Activated T-cell treated with anti-CD3 and anti-CD28 coated beads, Interleukin-2, amount 50 U/mL, for 24 hours (primary cell): ENCODE measurements at places on chromosomes 11 and 22.

DNA sequence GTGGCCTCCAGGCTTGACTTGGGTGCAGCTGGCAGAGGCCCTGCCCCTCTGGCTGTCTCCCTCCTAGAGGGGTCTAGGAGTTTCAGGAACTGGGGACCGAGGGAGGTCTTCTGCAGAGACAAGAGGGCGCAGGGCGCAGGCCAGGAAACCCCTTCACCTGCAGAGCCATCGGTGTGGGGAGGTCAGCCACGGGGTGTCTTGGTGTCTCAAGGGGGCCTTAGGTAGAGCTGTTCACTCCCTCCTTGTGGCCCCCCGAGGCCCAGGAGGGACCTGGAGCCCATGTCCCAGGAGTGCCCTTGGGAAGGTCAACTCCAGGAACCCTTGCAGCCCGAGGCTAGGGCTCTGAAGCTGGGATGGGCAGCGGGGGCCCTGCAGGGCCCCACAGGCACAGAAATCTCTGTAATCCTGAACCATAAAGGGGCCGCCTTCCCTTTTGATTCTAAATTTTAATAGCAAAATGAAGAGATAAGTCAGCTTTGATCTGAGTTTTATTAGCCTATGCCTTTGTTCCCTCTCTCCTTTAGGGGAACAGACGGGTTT lies 31.4 kb upstream of the TH start:
- DNase-seq: no peak

DNA sequence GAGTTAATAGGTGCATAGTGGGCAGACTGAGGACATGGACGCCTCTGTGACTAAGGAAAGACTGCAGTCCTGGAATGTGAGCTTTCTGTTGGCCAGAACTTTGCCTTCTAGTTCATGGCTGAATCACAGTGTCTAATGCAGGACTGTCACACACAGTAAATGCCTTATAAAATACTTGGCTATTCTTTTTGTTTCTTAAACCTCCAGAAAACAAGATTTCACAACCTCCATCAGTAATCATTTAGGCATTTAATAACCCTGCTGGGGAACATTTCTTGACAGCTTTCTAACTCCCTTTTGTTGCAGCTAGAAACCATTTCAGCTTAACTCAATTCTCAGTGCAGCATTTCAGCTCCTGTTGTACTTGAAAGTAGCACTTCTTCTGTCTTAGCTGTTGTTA lies 335.8 kb upstream of the DDI1 start:
- DNase-seq: no peak

GRCh38 chr11:59822989-59823566 lies 12.5 kb upstream of the MRPL16 start:
- no peak for DNase-seq

DNA sequence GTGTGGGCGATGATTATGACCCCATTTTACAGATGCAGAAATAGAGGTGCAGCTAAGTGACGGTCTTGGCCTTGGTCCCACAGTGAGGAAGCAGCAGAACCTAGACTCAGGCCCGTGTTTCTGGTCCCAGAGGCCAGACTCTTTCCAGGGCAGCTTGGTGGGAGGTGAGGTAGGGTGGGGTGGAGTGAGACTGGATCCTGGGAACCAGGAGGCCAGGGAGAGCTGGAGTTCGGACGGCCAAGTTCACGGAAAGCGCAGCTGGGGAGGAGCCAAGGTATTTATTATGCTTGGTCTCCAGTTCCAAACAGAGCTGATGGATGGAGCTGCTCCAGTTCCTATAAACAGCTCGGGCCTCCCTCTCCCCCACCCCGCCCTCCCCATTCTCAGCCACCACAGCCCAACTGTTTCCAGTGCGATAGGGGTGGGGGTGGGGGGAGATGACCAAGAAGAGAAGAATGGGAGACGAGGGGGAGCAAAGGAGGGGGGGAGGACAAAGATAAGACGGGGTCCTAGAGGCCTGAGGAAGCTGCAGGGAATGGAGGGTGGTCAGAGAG lies 16.2 kb downstream of the LRRC32 start:
- peak; percentile 9 for DNase-seq

DNA sequence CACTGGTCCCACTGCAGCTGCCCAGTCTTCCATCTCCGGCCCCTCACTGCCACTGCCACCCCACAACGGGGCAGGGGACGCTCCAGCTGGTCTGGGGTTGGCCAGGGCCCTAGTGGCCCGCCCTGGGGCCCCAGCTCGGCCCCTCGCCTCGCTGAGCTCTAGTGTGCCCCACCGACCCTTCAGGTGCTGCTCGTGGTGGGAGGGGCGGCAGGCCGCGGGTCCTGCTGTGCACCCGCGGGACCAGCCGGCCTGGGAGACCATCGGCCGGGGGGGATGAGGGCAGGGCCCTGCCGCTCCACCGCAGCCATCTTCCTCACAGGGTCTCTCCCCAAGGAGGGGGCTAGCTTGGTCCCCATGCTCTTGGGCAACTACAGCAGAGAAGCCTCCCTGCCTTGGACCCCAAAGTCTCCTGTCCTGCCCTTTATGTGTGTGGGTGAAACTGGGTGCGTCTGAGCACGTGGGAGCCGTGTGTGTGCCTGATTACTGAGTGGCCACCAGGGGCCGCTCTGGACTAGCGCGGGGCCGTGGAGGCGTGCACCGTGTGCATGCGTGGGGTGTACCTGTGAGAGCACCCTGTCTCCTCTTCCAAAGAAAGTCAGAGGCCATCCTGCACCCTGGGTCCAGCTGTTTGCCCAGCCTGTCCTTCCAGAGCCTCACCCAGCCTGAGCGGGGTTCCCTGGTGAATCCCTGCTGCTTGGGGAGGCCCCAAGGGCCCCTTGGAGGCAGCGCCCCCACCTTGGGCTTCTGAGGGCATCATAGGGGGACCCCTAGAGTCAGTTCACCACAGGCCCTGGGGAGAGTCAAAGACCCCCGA lies 6.0 kb upstream of the ACR start:
- peak; percentile 60 for DNase-seq

GRCh38 chr22:38572065-38572464 lies 2.1 kb upstream of the DMC1 start:
- DNase-seq: no peak

- DNase-seq: no peak
Measured at GRCh38 chr11:69916806-69917387, 97.7 kb upstream of the FGF3 start.

GRCh38 chr11:18754308-18754707 lies 28.3 kb upstream of the IGSF22 start:
- no peak for DNase-seq

DNA sequence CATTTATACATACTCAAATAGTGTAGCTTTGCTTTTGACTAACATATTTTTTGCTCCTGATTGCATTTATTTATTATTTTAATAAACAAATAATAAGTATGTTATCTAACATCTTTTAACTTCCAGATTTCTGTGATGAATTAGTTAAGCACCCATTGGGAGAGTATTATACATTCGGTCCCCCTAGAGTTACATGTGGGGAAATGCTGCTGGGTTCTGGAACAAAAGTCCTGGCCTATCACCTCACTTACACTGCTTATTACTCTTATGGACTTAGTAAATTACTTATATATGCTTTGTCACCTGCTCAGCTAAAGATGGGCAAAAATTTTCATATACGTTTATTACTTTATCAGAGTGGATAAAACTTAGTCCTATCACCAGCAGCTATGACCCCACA lies 1163.0 kb downstream of the FAM181B start:
- DNase-seq: no peak

DNA sequence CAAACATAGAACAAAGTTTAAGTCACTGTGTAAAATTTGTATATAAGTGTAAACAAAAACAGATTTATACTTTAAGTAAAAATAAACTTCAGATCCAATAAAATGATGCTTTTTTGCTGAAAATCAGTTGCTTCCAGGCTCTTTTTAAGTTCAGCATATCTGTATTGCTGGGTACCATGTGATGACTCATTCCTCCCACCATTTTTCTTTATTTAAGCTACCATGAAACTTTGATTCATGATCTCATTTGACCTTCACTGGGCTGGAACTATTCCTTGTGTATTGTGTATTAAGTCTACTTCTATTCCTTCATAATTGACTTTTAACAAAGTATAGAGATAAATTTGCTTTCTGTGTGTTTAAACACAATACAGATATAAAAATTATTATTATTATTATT lies 46.3 kb upstream of the RRM1 start:
- DNase-seq: no peak

GRCh38 chr11:125356797-125357196 lies 139.3 kb downstream of the FEZ1 start:
- DNase-seq: no peak

DNA sequence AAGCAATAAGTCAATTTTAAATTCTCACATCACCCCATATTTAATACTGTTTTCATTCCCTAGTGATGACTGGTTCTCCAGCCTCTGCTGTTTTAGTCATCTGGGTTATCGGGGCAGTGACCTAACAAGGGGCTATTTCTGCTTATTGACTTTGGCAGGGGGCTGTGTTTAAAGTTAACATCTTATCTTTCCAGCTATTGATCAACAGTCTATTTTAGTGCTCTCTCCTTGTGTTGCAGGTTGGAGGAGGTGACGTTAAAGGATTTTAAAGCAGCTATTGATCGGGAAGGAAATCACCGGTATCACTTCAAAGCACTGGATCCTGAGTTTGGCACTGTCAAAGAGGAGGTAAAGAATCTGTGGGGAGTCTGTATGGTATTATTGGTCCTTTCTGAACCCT lies 7.7 kb upstream of the DLAT start:
- DNase-seq: no peak

DNA sequence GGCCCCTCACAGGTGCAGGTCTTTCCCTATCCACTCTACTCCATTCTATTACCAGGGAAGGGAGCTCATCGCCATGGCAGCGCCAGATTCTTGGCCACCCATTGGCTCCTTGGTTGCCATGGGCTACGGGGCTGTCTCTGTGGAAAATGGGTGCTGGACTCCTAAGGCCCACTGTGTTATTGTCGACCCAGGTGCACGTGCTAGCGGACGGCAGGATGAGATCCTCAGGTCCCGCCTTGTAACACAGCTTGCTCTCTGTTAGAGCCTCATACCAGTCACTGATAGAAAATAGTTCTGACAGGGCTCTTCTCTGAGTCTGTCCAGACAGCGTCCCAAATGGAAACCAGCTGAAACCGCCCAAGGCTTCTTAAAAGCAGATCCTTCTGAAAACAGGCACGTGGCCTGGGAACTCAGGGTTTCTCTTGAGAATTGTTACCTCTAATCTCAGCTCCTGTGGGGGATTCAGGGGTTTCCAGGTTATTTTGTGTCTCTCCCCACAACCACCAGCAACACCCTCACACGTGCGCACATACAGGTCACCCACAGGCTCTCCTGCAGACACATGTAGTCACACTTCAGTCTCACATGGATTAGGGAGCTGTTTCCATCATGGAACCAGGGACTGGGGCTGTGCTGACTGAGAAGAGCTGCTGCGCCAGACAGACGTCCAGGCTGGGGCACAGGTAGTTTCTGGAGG lies 1.5 kb downstream of the TUB start:
- DNase-seq: no peak

GRCh38 chr22:30078320-30079311 lies 1.6 kb upstream of the HORMAD2 start:
- no peak for DNase-seq

- DNase-seq: no peak
Measured at GRCh38 chr11:78961247-78961646, 386.6 kb upstream of the NARS2 start.

DNA sequence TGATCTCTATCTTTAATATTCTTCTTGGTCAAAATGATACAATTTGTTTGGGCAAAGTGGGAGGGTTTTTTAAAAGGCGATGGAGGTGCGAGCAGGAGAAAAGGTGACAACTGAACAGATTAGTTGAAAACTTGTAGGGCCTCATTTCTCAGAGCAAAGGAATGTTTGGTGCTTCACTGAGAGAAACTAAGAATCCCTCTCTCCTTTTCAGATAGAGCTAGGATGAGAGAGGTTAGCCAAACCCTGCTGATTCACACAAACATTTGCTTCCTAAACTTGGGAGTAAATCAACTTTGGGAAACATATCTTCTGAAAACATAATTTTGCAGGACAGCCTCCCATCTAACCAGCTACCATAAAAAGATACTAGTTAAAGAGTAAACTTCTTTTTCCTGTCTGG lies 57.0 kb downstream of the PHF21A start:
- no peak for DNase-seq

- peak; percentile 12 for DNase-seq
Measured at GRCh38 chr11:118838905-118839553, 44.7 kb upstream of the CXCR5 start.

DNA sequence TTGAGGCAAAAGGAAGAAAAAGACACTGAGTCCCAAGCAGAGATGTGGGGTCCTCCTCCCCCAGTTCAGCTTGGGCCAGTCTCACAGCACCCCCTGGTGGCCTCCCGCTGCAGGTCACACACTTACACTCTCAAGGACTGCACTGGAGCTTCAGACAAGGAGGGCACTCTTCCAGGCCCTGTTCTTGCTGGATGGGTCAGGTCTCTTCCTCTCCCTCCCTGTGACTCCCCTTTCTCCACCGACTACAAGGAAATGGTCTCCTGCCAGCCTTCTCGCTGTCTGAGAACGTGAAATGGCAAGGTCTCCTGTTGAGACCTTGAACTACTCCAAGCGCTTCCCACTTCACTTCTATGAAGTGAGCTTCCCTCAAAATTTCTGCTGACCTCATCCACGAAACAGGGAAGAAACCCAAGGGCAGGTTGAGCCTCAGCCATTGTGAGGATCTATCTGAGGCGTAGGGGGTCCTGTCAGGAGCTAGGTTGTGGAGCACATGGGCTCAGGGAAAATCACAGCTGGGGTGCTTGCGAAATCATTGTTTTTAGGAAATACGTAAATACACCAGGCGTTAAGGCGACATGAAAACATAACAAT lies 11.2 kb upstream of the IGLL1 start:
- DNase-seq: peak; percentile 68
